Activated CD4-positive, alpha-beta T cell treated with anti-CD3 and anti-CD28 coated beads, Interleukin-2, amount 50 U/mL, for 16 hours (primary cell): ENCODE measurements at places on chromosomes 12 and 14.

GRCh38 chr14:89258728-89259273, 158.2 kb downstream of the FOXN3 start:
- DNase-seq, result no peak

DNA sequence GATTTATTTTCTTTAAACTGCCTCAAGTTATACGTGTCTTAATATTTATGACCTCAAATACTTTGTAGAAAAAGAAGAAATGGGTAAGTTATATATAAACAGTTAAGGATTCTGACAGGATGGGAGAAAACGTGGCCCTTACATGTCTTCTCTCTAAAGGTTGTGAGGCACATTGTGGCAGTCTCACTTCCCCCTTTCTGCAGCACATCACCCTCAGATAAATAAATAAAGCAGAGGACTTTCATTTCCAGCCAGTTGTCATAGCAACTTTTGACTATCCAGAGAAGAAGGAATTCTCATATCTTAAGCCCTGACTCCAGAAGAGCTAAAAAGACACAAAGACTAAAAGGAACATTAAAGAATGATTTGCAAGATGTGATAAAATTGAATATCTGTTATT, 28.8 kb upstream of the CEP83 start:
- DNase-seq, result no peak

GRCh38 chr14:60645126-60645741, 4.0 kb downstream of the SIX1 start:
- no peak for DNase-seq

GRCh38 chr12:104579718-104580495, 123.2 kb downstream of the CHST11 start:
- peak; percentile 58 for DNase-seq

DNA sequence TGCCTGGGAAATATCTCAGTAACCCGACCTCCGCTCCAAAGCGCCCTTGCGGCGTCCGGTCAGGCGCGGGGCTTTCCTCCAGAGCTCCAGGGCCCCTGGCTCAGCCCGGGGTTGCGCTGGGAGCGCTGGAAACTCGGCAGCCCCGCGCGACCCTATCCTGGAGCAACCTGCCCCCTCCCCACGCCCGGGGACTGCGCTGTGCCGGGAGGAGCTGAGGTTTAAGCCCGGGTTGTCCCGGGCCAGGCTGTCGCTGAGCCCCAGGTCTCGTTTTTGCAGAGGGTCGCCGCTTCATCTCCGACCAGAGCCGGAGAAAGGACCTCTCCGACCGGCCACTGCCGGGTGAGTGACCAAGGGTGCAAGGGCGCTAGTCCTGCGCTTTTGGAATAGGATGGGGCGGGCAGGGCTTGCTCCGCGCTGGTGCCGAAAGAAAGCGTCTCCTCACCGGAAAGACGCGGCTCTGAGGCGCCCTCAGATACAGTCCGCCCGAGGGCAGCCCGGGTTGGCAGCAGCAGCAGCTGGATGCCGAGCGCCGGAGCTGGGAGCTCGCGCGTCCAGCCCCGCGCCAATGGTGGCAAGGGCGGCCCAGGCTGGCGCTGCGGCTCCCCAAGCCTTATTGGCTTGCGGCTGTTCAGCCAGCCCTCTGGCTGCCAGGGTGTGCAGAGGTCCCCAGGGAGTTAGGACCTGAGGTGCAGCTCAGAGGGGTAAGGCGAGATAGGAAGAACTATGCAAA, 1.5 kb downstream of the SPX start:
- DNase-seq, result peak; percentile 70

DNA sequence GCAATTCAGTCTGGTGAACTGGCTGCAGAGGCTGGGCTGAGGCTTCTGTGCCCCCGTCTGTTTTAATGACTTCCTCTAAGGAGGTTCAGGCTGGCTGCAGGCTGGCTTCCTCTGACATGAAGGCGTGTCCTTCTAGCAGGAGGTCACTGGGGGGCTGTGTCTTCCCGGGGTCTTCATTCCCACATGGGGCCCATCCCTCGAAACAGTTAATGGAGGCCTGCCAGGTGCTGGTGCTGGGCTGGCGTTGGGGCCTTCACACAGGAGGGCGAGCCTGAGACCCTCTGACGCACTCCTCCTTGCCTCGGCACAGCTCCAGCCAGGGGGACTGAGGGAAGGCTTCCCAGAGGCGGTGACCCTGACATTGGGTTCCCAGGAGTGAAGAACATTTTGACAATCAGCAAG, 57.7 kb upstream of the DLK1 start:
- DNase-seq, result no peak

GRCh38 chr12:18242380-18243089, 18.8 kb upstream of the PIK3C2G start:
- DNase-seq, result no peak

GRCh38 chr12:112852810-112853209, 54.0 kb upstream of the OAS1 start:
- DNase-seq, result no peak

DNA sequence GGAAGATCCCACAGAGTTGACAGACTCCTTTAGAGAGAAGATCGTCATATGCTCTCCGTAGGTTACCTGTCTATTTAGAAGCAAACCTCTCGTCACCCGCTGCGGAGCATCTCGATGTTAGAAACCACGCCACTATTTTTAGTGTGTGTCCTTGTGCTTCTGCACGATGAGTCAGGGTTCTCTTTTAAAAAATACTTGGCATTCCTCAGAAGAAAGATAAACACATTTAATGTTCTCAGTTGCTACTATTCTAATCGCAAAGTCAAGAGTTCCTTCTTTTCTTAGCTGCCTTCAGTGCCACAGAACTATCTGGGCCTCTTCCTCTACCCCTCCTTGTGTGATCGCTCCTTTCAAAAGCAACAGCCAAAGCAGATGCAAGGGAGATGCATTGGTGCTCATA, 192.4 kb downstream of the PELI2 start:
- no peak for DNase-seq

- peak; percentile 63 for DNase-seq
Observed at GRCh38 chr14:105537580-105538474, 11.4 kb downstream of the TMEM121 start.

- DNase-seq, result no peak
Observed at GRCh38 chr14:105153739-105154475, 14.7 kb downstream of the JAG2 start.

DNA sequence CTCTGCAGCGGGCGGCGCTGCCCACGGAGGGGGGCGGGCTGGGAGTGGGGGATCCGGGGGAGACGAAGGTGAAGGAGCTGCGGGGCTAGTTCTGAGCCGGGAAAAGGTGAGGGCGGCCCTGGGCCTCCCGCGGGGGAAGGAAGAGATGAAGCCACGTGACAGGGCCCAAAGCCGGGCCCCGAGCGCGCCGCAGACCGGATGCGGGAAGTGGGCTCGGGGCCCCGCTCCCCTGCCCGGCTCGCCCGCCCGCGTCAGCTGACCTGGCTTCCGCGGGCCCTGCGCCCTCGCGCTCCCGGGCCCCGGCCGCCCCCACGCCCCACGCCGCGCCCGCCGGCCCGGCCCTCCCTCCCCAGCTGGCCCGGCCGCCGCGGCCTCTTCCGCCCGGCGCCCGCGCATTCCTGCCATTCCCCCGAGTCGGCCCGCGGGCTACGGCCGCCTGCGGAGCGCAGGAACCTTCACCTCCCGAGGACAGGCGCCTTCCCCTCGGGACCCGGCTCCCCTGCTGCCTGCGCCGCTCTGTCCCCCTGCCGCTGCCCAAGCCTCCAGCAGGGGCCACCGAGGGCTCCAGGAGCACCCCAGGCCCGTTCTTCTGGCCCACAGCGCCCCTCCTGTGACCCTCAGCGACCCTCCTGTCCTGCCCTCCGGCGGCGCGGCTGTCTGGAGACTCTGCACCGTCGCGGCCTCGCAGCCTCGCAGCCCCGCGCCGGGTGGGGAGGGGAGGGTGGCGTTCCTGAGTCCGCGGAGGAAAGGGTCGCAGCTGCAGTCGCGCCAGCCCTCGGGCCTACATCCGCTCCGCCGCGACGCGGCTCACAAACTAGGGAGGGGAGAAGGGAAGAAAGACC, 20.4 kb downstream of the NINJ2 start:
- peak; percentile 87 for DNase-seq

- no peak for DNase-seq
Observed at GRCh38 chr12:41795910-41796309, 348.8 kb downstream of the GXYLT1 start.

- DNase-seq, result no peak
Observed at GRCh38 chr12:75742961-75743360, 231.6 kb upstream of the KRR1 start.

- no peak for DNase-seq
Observed at GRCh38 chr12:88122666-88123065, 19.2 kb downstream of the CEP290 start.

GRCh38 chr12:118120579-118121363, 15.2 kb upstream of the PEBP1 start:
- peak; percentile 66 for DNase-seq

GRCh38 chr12:1503281-1503711, 91.1 kb downstream of the FBXL14 start:
- no peak for DNase-seq

GRCh38 chr14:61103541-61104339, 122.7 kb downstream of the SLC38A6 start:
- DNase-seq, result peak; percentile 88

DNA sequence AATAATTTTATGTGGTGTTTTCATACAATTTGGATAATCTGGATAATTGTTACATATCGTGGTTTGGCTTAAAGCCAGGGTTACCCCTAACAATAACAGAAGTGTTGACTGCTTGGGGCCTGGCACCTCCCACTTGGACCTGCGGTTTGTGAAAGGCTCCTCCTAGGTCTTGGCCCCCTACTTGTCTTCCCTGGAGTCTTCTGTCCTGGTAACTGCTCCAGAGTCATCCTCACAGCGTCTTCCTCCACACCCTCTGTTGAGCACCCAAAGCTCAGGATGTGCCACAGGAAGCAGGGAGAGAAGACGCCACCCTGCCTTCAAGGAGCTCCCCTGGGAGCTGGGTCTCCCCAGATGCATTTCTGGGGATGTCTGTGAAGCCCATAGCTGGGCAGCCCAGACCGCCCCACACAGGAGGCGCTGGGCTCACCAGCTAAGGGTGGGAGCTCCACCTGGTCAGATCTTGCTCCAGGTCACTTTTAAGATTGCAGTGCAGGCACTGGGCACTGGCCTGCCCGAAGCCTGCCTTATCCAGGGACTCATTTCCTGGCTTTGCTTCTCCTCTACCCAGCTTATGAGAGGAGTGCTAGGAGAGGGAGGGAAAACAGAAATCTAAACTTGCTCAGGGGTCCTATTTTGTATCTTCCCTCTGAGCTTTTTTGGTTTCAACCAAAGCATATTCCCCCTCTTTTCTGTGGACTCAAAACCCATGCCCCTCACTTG, 98.2 kb downstream of the ZFP36L1 start:
- no peak for DNase-seq

DNA sequence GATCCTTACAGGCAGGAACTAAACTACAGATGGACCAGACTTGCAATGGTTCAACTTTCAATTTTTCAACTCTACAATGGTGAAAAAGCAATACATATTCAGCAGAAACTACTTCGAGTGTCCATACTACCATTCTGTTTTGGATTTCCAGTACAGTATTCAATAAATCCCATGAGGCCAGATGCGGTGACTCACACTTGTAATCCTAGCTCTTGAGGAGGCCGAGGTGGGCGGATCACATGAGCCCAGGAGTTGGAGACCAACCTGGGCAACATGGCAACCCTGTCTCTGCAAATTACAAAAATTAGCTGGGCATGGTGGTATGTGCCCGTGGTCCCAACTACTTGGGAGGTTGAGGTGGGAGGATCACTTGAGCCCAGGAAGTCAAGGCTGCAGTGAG, 336.1 kb downstream of the MED13L start:
- DNase-seq, result no peak

- DNase-seq, result peak; percentile 71
Observed at GRCh38 chr12:47356129-47356700, 276.5 kb upstream of the AMIGO2 start.

DNA sequence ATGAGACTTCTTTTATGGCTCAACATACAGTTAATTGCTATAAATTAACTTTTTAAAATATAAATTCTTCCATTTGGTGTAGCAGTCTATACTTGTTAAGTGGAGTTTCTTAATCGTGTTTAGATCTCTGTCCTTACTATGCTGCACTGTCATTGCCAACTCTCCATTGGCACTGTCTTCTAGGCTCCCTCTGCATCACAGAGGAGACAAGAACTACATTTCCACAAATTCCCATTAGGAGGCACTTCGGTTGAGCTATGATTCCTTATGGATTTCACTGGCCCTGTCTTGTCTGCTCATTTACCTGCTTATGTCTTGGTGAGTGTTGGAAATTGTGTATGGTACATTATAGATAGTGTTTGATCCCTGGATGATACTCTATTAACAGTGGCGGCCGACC, 630.9 kb upstream of the ATXN7L3B start:
- DNase-seq, result no peak

- no peak for DNase-seq
Observed at GRCh38 chr12:106106892-106107291, 31.9 kb downstream of the NUAK1 start.

- no peak for DNase-seq
Observed at GRCh38 chr14:103378038-103378854, 7.0 kb upstream of the MARK3 start.

DNA sequence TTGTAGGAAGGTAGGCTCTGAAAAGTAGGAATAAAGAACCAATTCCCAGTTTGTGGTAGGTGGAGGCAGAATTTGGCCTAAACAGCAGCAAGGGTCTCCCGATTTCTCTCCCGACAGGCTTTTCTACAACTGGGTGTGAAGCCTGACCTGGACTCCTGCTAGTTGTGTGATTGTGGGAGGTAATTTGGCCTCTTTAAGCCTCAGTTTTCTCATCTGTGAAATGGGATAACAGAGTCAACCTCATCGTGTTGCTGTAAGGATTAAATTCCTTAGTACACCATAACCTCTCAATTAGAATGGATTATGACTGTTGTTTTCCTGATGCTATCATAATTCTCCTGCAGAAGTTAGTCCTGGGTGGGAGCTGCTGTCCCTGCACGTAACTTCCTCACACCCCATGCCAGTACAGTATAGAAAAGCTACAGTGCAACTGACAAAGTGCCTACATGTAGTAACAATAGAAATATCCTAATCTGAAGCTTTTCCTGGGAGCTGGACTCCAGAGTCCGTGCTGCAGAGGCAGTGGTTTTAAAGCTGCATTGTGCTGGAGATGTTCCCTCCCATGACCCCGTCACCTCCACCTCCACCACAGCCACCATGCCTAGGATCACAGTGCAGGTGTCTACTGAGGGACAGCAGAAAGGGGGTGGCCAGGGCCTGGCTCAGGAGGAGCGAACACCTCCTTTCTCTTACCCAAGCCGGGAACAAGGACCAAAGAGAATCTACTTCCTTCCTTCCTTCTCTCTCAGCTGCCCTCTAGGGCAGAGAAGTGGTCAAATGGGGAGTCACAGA, 76.5 kb downstream of the FBXL14 start:
- no peak for DNase-seq

- no peak for DNase-seq
Observed at GRCh38 chr14:54444681-54445080, 3.5 kb upstream of the CNIH1 start.

- DNase-seq, result no peak
Observed at GRCh38 chr12:119211884-119212283, 33.2 kb downstream of the HSPB8 start.

DNA sequence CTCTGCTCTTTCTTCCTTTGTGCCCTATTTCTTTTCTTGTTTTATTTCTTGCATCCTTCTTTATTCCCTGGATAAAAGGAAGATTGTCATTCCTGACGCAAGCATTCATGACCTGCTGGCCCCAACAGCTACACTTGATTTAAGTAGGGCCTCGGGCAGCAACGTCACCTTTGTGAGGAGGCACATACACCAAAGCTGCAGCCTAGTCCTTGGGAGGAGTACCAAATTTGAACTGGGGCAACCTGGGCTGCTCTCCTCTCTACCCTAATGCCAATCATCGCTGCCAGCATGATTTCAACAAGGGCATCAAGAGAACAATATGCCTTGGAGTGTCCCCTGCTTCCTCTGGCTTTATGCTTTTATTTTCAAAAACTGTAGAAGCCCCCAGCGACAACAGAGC, 76.4 kb downstream of the C12orf50 start:
- no peak for DNase-seq

- no peak for DNase-seq
Observed at GRCh38 chr12:57230381-57231155, 1.1 kb downstream of the SHMT2 start.
